Brain microvascular endothelial cell (primary cell): ENCODE measurements at places on chromosomes 6 and 20.
A peak's percentile ranks its signal among the peaks of the same experiment; 100 is the strongest.

GRCh38 chr6:45880676-45881075 lies 135.0 kb downstream of the CLIC5 start:
- no peak for DNase-seq

DNA sequence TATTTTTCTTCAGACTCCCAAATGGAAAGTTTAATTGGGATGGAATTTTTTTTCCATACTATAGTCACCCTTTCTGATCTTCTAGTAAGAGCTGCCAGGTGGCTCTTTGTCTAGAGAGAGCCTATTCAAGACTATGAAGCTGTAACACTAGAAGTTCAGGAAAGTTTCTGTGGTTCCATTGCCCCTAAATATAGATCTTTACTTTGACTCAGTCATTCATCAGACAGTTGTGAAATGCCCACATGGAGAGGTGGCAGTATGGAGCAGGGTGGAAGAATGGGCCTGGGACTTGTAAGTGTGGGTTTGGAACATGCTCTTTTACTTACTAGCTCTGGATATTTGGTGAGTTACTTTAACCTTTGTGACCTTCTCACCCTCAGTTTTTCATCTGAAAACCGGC lies 87.8 kb downstream of the CTNNBL1 start:
- DNase-seq = no peak

DNA sequence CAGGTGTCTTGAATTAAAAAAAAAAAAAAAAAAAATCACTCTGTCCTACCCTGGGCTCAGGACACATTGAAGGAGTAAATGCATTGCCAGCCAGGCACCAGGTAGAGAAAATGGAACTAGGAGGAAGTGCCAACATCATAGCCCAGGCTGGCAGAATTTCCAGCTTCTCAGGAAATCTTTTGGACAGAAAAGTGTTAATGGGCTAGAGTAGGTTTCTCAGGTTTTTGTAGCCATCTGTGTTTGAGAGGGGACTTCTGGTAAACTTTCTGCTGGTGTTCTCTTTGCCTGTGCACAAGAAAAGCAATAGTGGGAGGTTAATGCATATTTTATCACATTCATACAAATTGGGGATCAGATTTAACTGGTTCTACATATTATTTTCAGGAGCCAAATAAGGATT lies 678.3 kb upstream of the NRSN1 start:
- DNase-seq = no peak

DNA sequence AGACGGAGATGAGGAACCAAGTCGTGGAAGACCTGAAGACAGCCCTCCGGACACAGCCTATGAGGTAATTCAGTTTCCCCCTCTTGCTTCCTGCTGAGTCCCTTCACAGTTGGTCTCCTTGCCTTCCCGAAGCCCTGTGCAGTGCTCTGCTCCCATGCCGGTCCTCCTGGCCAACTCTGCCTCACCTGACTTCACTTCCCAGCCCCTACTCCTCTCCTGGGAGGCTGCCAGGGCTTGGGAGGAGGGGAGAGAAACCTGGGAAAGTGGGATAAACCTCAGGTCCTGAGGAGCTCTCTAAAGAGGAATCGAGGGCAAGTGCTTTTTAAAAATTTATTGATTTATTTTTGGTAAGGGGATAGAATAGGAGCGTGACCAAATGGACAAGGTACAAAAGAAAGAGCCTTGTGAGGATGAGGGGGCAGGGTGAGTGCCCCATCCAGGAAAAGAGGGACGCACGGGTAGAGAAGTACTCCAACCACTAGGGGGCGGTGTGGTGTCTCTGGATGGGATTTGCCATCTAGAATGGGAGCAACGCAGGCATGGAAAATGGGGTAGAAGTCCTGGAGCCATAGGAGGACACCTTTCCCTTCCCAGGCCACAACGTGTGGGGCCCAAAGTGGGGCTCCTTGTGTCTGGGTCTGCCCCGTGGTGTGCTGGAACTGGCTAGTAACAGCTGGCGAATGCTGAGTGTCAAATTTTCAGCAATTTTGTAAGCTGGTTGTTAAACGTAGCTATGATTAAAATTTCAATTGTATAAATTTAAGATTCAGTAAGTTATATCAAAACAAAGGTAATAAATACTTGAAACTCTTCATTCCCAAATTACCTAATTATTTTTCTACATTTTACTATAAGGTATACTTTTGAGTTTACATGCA lies 69.0 kb downstream of the MOCS1 start:
- DNase-seq = peak; percentile 33

- no peak for DNase-seq
Measured at GRCh38 chr6:23559587-23560343, 566.2 kb upstream of the NRSN1 start.

- no peak for DNase-seq
Measured at GRCh38 chr20:57849521-57850215, 139.9 kb upstream of the PMEPA1 start.

- DNase-seq = no peak
Measured at GRCh38 chr6:19602434-19603013, 234.6 kb upstream of the ID4 start.

DNA sequence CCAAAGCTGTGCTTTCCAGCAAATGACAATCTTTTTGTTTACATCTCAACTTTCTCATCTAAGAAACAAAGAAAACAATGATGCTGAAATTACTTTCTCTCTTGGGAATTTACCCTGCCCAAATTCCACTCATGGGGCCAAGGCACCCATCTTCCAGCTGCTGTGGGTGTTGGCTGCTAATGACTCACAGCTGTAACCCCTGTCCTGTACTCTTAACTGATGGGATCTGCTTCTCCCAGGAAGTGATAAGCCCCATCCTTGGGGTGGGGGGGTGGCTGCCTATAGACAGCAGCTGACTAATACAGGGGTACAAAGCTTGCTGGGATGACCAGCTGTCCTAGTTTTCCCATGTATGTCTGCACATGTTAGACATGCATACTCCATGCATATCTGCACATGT lies 938.6 kb downstream of the C6orf118 start:
- peak; percentile 16 for DNase-seq

DNA sequence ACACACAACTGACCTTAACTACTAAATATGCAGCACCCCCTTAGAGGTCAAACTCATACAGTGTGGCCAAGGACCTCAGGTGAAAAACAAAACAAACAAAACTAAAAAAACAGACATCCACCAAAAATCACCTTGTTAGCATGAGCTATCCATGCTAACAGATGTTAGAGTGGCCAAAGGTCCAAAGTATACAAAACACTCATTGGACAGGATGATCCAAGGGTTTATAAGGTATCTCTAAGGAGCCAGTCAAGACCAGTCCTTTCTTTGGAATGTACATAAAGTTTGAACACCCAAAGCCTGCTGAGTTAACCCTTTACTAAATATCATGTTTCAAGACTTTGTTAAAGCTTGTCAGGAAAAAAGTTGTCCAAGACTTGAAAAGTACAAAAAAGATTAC lies 35.8 kb downstream of the THEMIS start:
- no peak for DNase-seq

GRCh38 chr6:100456141-100456907 lies 8.4 kb downstream of the SIM1 start:
- DNase-seq = no peak

DNA sequence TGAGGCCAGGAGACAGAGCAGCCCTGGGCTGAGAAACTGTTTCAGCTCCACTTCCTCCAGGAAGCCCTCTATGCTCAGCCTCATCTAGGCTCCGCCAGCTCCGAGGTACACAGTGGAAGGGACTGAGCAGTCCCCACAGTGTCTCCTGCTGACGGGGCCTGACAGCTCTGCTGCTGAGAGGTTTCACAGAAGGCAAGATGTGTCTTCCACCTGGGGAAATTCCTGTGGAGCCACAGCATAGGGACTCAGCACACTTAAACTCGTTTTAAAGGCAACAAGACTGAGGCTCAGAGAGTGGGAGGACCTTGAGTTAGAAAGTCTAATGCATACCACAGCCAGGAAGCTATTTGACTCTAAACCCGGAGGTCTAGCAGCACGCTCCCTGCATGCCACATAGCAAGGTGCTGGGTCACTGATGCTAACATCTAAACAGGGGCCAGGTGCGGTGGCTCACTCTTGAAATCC lies 6.8 kb downstream of the ADA start:
- DNase-seq = no peak

- peak; percentile 77 for DNase-seq
Measured at GRCh38 chr6:134537146-134537555, 219.2 kb upstream of the SGK1 start.

- no peak for DNase-seq
Measured at GRCh38 chr6:124400261-124400999, 561.8 kb upstream of the RNF217 start.

- no peak for DNase-seq
Measured at GRCh38 chr6:10880366-10880765, 1.5 kb downstream of the GCM2 start.

DNA sequence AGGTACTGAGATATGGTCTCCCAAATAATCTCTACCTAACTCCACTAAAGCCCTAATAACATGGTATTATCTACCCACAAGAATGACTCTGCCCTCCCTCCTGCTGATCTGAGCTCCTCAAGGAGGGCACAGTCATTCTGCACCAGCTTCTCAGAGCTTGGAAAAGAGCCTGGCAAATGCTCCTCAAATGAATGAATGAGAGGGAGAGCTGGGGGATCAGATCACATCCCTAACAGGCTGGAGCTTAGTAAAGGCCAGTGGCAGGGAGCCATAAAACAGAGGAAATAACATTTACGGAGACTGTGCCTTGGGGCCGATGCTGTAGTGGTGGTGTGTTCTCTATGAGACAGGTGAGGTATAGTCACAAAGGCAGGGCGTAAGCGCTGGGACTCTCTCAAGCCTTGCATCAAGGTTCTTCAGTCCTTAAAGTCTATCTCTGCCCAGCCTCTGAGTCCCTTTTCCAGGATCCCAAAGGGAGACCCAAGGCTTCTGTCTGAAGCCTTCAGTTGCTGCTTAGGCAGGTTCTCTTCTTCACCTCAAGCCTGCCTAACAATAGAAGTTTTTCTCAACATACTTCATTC lies 7.2 kb upstream of the NNAT start:
- DNase-seq = no peak

- DNase-seq = no peak
Measured at GRCh38 chr6:169958510-169958909, 207.1 kb downstream of the ERMARD start.

DNA sequence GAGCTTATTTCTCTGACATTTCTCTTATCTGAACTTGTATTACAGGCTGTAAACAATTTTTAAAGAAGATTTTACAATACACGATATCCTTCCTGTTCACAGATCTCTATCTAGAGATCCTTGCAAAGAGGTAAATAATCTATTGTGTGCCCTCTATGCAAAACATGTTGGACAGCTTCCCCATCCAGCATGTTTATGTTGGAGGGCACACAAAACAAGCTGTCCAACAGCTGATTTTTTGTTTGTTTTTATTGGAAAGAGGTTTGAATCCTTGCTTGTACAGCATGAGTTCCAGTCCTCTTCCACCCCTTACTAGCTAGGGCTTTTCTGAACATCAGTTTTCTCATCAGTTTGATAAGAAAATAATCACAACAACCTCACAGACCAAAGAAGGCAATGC lies 62.3 kb upstream of the SYNDIG1 start:
- DNase-seq = no peak

GRCh38 chr6:142819603-142820337 lies 125.2 kb downstream of the HIVEP2 start:
- no peak for DNase-seq

- DNase-seq = no peak
Measured at GRCh38 chr20:49859011-49859410, 46.4 kb downstream of the SLC9A8 start.

DNA sequence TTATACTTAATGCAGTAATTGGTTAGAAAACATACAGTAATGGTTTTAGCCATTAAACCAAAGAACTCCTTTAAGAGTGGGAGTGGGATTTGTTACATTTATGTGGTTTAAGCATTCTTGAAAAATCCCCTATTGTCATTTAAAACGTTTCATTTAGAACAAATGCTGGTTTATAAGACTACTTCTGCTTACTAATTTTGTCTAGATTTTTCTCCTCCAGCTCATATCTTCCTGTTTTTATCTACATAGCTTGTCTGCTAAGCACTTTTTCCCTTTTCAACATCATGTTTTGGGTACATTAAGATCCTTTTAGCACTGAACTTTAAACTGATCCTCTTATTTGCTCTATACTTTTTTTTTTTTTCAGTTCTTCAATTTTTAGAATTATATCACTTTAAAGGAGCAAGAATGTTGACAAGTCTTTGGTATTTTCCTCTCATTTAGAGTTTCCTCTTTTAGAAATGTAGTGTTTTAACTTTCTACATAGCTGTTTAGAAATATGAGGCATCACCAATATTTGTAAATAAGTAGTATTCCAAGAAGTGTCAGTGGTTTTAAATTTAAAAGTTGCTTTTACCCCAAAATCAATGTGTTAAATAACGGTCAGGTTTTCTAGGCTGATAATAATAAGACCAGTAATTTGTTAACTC lies 80.9 kb downstream of the SESN1 start:
- DNase-seq = no peak

DNA sequence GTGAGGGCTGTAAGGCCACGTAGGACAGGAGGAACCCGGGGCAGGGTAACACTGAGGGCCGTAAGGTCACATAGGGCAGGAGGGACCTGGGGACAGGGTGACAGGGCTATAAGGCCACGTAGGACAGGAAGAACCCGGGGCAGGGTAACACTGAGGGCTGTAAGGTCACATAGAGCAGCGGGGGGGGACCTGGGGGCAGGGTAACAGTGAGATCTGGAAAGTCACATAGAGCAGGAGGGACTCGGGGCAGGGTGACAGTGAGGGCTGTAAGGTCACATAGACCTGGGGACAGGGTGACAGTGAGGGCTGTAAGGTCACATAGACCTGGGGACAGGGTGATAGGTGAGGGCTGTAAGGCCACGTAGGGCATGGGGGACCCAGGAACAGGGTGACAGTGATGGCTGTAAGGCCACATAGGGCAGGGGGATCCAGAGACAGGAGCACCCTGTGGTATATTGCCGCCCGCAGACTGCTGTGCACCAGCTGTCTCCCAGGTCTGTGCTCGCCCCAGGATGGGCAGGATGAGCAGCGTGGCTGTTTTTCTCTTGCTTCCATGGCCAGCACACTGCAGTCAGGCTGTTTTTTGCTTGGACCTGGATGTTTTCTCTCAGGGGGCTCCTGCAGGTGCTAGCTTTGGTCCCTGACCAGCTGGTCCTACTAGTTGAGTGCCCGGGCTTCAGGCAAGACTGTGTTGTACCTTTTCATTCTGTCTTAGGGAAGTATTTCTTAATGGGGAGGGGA lies 55.7 kb downstream of the SYTL3 start:
- no peak for DNase-seq
